Activated CD8-positive, alpha-beta T cell treated with anti-CD3 and anti-CD28 coated beads, Interleukin-2, amount 10 ng/mL, durations not matched to agents 7 days and 5 days (primary cell): ENCODE measurements at places on chromosomes 12 and 14.
A peak's percentile ranks its signal among the peaks of the same experiment; 100 is the strongest.

DNA sequence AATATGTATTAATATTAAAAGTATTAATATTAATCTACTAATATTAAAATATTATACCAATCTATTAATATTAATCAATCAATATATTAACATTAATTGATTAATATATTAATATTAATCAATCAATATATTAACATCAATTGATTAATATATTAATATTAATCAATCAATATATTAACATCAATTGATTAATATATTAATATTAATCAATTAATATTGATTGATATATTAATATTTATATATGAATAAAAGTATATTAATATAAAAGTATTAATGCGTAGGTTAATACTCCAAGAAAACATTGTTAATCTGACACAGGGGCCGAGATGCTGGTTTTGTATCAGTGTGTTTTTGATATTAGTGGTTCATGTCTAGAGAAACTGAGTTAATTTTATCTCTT is 1430.1 kb upstream of the SEL1L start:
- no peak for DNase-seq

GRCh38 chr12:160858-161257 is 53.1 kb downstream of the SLC6A12 start:
- DNase-seq, result no peak

DNA sequence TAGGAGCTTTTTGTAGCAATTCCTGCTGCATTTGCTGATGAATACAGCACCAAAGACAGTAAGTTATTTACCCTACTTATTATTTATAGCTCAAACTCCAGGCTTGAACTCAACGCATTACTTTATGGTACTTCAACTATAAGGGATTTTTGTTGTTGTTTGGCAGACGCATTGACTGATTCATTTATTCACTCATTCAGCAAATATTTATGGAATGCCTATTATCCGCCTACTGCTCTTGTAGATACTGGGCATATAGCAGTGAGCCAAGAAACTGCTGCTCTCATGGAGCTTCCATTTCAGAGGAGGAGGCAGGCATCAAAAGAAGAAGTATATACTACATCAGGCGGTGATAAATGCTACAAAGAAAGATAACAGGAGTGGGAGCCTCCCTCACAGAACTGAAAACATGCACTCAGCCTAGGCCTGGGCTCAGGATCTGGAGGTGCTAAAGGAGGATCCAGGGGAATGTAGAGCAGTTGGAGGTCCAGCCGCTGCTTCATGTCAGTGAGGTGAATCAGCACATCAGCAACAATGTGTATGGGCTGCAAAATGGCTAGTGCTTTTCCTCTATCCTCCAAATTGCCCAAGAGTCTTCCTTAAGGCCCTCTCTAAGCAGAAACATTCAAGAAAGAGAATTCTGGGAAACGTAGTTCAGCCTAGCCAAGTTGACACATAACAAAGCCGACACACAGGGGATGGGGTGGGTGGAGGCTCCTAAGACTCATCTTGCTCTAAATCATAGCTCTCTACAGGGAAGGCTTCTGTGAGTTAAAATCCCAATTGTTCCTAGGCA is 157.5 kb downstream of the NRXN3 start:
- DNase-seq, result no peak

DNA sequence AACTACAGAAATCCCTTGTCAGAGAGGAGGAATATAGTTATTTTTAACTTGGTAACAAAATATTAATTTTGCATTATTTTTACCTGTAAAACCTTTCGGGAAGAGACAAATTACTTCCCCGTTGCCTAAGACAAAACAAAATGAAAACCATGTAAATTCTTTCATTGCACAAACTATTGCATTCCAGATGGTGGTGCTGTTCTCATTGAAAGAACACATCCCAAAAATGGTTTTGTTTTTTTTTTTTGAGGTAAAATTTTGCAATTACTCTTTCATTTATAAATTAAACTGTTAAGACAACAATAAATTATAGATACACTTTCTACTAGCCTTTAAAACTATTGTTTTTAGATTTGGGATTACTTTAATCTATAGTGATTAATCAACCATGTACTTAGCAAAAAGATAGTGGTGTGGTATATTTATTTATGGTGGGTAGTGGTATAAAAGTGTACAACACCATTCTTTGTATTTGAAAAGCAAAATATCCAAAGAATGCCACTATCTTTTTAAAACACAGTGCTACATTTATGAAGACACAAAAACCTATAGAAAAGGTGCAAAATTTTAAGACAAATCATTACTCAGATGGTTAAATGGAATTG is 115.5 kb downstream of the SLC38A1 start:
- DNase-seq, result no peak

- DNase-seq, result no peak
These were observed at the start of gene OR2AP1 for GRCh38 chr12:55572168-55572567. Gene OR2AP1, plus strand, starts transcription at chr12:55572468. Its CDS starts 1,947 bp downstream, at chr12:55574415.

DNA sequence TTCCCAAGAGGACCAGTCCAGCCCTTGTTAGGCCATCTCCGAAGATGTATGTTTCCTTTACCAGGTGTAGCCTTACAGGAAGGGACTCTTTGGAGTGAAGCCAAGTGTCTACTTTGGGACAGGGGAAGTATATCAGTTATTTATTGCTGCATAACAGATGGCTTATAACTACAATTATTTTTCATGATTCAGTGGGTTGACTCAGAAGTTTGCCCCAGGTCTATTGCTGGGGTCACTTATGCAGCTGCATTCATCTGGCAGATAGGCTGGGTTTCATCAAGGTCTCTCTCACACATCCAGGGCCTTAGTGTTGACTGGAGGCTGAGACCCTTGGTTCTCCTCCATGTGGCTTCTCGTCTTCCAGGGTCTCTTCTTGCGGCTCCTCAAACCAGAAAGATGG is 170.1 kb downstream of the NRXN3 start:
- no peak for DNase-seq

DNA sequence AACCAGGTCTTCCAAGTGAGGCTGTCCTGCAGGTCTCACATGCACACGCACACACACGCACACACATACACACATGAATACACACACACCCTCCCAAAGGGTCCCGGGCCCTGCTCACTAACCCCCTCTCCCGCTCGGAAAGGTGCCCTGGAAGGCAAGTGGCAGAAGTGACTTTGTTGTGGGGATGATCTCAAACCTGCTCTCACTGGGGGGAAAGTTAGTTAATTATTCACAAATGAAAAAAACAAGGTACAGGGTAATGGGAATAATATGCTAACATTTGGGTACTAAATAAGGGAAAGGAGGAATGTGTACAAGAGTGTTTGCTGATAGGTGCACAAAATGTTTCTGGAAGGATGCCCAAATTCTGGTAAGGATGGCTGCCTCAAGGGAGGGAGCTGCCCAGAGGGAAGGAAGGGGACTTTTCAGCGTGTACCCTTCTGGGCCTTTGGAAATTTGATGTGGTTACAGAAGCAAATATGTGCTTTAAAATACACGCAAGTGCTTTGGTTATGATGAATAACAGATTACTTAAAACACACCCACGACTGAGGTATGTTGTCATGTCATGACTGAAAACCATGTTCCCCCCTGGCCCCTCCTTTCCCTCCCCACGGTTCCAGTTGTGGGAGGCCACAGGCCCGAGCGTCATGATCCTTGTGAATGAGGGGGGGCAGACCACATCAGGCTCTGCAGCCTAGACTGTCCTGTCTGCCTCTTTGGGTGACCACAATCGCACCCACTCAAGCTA is 43.3 kb upstream of the PLEKHG6 start:
- DNase-seq, result no peak

DNA sequence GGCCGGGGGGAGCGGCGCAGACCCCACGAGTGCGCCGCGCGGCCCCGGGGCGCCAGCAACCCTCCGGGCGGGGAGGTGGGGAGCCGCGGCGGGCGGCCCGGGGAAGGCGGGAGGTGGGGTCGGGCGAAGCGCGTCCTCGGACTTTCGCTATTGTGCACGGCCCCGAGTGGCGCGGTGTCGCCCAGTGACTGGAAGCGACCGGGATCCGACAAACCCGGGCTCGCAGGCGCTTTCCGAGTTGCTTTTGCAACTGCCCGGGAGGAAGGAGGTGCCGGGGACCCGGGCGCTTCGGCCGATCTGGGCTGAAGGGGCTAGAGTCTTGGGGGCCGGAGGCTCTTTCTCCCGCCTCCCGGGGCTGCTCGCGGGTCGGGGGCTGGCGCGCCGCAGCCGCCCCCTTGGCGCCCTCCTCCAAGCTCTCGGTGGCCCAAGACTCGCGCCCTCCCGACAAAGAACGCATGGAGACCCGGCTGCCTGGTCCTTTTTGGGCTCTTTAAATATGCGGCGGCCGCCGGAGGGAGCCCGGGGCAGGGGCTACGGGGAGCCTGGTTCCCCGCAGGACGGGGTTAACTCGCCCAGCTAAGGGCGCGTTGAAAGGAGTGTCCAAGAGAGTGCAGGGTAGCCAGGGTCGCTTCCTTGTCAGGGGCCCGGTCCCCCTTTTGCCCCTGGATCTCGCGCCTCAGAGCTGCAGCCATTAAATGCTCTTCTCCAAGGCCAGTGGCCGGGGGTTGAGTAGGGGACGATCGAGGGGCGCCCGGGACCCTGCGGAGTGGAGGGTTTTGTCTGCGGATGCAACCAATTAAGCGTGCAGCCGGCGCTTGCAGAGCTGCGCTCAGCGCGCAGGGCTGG is 1.4 kb downstream of the HMGA2 start:
- no peak for DNase-seq

DNA sequence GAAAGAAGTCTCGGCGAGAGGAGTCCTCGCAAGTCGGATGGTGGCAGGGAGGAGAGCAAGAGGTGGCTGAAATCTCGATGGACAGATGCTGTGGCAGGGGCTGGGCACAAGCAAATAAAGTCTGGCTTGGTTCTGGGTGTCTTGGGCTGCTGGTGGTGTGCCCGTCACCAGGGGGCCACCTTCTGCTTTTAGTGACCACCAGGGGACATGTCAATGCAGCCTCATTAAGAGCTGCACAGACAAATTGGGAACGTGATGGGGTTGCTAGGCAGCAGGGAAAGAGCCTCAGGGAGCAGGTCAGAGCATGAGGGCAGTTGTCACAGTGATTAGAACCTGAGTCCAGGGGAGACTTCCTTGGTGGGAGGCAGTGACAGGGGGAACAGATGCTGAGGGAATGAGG is 44.0 kb downstream of the LRRC74A start:
- no peak for DNase-seq

DNA sequence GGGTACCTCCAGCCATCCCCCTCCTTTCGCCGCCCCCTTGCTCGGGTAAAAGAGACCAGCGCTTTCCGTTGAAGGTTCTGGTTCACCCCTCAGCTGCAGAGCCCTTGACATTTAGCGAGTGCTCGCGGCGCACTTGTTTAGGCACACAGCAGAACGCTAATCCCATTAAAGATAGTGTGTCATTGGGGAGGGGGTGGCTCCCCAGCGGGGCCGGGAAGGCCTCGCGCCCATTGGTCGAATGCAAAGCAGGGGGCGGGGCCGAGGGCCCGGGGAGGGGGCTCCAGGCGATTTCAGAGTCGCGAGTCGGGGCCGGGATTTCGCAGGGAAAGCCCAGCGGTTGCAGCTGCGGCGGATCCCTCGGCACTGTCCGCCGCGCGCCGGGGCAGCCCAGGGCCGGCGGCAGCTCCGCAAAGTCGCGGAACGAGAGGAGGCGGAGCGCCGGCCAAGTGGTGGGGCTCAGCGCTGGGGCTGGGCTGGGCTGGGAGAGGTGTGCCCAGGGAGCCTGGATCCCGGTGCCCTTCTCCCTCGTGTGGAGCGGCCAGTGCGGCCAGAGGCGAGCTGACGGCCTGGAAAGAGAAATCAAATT is 122.9 kb downstream of the TSPAN9 start:
- no peak for DNase-seq

DNA sequence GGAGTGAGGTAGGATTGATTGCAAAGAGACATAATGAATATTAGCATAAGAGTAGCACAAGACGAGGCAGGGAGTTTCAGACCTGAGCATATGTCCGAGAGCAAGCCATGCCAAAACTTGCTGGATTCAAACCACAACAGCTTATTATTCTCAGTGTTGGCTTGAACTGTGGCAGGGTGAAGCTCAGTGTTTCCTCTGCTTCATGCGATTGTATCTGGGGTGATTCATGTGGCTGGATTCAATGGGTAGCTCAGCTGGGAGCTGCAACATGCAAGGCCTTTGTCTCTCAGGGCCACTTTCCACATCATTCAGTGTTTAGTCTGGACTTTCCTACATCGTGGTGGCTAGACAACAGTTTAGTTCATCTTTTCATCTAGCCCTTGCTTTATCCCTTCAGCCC is 22.1 kb upstream of the E2F7 start:
- DNase-seq, result no peak

DNA sequence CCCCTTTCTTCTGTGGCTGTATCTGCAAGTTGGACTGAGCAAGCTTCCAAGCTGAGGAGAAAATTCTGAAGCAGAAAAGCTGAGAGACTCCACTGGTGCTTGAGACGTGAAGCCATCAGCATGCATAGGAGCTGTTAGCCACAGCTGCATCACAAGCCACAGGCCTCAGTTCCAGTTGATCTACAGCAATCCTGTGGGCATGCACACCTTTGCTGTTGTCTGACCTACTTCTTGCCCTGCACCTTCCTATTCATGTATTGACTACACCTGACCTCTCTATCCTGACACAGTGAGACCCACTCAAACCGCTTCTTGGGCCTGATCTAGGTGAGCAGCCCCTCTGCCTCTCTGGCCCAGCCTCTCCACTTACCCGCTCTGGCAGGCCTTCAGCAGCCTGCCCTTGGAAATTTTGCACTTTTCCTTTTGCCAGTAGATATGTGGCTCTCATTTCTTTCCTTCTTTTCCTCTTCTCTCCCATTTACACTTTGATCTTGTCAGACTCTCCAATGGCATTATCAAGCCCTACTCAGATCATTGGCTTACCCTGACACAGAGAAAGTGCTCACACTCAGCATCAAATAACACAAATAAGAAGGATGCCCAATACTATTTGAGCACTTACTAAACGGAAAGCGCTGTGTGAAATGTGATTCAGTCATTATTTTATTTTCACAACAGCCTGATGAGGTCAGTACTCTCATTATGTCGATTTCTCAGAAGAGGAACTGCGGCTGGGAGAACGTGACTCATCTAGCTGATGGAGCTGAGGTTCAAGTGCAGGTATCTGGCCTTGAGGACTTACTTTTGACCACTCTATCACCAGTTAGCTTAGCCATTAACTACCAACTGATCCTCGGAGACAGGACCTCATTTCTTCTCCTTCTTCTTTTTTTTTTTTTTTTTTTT is 21.9 kb upstream of the PTGR2 start:
- peak; percentile 56 for DNase-seq

DNA sequence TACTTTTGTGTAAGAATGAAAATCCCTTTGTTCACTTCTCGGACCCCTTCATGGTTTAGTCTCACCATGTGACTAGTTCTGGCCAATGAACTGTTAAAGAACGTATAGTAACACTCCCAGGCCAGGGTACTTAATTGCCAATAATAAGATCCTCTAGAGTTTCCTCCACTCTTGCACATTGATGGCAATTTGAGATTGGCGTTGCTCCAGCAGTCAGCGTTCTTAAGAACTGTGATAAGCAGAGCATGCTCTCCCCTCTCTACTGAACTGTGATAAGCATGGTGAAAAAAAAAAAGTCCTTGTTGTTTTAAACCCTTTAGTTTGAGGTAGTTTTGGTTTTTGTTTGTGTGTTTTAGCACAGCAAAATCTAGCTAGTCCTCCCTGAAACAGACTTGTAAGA is 854.5 kb downstream of the SLC6A15 start:
- DNase-seq, result no peak

- no peak for DNase-seq
These were observed 1.3 kb upstream of the AEBP2 start for GRCh38 chr12:19437996-19438395.
